Spinal cord (tissue), 10 donors: ENCODE measurements at places on chromosomes 11 and 22.
A peak's percentile ranks its signal among the peaks of the same experiment; 100 is the strongest.

- no peak for DNase-seq
These were observed 16.0 kb upstream of the FJX1 start for GRCh38 chr11:35602160-35602793.

GRCh38 chr22:39254122-39254521 lies 9.3 kb upstream of the PDGFB start:
- no peak for DNase-seq

- DNase-seq = no peak
These were observed 1.9 kb upstream of the TYR start for GRCh38 chr11:89175796-89176195.

DNA sequence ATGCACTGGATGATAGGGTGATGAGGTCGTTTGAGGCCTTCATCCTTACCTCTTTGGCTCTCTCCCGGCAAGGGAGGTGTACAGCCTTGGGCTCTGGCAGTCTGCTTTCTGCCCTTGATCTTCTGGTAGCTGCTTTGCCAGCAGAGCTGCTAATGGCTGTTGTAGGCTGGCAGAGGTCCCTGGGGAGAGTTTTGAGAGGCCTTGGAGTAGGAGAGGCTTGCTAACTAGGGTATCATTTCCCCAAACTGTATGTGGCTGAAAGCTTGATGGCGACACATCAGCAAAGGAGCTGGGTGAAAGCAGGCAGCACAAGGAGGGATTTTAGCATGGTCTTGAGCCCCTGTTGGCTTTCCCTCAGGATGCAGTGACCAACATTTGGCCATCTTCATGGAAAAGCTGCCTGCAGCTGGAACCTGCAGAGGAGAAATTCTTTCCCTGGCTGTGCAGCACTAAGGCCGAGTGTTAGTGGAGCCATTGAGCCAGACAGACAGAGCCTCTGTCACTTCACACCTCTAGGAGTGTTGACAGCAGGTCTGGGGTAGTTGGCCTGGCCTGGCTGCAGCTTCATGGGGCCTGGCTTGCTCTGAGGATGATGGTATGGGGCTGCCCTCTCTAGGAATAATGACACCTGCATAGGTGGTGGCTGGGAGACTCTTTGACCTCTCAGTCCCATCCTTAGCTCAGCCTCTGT lies 3.5 kb upstream of the AMPD3 start:
- DNase-seq = no peak

DNA sequence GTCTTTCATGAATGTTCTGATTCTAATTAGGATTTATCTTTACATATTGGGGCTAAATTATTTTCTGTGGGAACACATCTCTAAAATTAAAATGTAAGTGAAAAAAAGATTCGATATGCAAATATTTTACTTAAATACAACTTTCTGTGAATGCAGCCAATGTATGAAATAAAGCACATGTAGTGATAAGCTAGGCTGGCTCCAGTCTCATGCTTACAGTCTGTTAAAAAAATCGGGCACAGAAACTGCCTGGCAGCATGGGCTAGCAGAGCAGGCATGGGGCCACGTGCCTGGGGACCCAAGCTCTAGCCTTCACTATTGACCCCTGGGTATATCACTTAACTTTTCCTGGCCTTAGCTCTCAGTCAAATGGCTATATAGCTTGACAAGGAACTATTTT lies 46.5 kb downstream of the NELL1 start:
- DNase-seq = no peak

- peak; percentile 49 for DNase-seq
These were observed 55.1 kb downstream of the ARHGEF12 start for GRCh38 chr11:120391292-120391691.

- DNase-seq = no peak
These were observed 907 bp upstream of the PHLDA2 start for GRCh38 chr11:2929950-2930703.

GRCh38 chr22:38956551-38956950 lies 858 bp upstream of the APOBEC3A start:
- DNase-seq = no peak
